Umbilical cord (tissue), 2 donors: ENCODE measurements at places on chromosomes 5 and 9.

DNA sequence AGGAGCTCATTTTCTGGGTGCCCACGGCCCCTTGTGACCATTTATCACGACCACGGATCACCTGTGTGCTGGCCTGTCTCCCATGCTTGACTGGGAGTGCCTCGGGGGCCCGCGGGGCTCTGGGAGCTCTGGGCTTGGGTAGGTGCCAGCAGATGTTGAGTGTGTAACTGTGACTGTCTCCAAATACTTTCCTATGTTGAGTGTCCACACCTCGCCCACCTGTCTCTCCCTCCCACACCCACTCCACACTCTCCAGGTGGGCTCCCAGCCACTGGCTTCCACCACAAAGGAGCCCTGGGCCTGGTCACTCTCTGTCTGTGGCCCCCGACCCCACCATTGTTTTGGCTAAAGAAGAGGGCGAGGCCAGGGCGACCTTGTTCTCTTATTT, 196.4 kb downstream of the CDK5RAP2 start:
- no peak for DNase-seq

DNA sequence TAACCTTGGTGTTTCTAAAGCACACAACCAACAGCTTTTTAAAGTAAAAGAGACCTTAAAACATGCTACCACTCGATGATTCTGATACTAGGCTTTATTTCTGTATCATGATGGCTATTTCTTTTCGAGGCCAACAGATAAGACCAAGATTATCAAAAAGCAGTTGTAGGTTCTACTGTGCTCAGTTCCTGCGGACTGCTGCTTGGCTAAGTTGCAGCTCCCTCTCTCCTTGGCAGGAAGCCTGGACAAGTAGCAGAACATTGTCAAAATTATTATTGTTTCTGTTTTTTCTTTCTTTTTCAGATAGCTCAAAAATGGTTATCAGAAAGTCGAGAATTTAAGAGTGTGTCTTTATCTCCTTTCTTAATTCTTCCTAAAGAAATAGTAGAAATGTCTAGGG, 607.6 kb downstream of the PTPRD start:
- DNase-seq, result peak; percentile 70

DNA sequence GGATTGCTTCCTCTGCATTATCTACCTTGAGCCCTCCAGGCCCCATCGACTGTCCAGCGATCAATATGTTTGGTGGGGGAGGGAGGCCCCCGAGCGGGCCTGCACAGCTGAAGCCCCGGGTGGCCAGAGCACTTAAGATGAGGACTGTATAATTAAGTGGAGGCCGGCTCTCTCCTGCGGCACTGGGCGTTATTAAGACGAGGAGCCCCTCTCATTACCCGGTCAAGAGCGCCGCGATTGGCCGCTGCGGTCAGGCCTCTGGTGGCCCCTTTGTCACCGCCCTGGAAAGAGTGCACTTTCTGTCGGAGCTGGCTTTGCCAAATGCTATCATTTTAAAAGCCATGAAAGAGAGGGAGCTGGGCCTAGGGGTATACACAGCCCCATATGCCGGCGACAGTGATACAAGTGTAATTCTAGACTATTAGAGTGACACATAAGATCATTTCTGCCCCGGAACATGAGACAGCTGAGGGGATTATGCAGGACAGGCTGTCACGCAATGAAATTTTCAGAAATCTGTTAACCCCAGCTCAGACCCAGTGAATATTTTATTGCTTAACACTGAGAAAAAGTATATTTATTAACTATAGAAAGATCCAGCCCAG, 106.3 kb upstream of the IRX1 start:
- DNase-seq, result no peak

DNA sequence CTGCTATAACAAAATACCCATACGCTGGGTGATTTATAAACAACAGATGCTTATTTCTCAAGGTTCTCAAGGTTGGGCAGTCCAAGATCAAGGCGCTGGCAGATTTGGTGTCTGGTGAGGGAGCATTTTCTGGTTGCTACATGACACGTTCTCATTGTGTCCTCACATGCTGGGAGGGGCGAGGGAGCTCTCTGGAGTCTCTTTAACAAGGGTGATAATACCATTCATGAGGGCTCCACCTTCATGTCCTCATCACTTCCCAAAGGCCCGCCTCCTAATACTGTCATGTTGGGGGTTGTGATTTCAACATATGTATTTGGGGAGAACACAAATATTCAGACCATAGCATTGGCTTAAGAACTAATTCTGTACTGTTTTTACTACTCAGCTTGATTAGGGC, 4.6 kb downstream of the CFAP90 start:
- no peak for DNase-seq

DNA sequence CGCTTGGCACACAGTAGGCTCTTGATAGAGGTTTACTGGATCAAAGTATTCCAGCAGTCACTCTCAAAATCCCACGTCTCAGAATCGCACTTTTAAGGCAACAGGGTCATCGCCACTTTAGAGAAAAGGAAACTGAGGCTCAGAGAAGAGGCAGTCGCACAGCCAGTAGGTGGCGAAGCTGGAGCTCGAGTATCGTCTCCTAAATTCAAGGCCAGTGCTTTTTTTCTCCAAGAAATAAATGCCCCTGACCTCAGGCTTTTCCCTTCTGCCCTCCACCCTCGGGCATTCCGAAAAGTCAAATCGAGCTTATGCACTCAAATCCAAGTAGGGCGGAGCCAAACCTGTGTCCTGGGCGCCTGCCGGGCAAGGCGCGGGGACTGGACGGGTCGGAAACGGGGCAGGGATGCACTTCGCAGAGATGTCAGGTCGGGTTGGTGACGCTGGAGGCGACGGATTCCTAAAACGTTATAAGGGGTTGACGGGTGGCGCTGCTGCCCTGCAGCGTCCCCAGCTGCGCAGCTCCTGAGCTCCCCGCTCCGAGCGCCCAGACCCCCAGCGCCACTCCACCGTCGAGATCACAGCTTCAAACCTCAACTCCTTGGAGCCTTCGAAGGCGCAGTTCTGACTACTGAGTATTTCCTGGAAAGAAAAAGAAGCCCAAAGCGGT, 4.7 kb upstream of the FOXB2 start:
- no peak for DNase-seq

GRCh38 chr9:71755230-71755629, 13.1 kb downstream of the CEMIP2 start:
- DNase-seq, result no peak

DNA sequence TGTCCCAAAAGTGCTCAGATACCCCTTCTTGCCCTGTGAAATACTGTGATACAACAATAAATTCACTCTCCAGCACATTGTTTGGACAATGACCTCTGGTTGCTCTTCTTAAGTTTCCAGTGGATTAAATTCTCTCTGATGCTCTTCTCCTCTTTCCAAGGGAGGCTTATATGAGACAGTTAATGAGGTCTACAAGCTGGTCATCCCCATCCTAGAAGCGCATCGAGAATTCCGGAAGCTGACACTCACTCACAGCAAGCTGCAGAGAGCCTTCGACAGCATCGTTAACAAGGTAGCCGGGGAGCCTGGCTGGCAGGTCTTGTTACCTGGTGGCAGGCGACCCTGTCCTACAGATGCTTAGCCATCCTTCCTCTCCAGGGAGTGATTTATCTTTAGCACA, 226.5 kb downstream of the DOCK8 start:
- no peak for DNase-seq

DNA sequence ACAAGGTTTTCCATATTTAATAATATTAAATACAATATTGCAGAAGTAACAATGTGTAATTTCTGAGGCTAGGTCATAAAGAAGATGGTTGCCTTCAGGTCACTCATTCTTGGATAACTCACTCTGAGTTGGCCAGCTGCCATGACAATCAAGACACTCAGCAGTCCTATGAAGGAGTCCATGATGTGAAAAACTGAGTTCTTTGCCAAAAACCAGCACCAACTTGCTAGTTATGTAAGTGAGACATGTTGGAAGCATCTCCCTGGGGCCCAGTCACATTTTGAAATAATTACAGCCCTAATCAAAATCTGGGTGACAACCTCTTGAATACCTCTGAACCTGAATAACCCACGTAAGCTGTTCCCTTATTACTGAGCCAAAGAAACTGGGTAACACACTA, 453.2 kb downstream of the CDH18 start:
- DNase-seq, result peak; percentile 1

DNA sequence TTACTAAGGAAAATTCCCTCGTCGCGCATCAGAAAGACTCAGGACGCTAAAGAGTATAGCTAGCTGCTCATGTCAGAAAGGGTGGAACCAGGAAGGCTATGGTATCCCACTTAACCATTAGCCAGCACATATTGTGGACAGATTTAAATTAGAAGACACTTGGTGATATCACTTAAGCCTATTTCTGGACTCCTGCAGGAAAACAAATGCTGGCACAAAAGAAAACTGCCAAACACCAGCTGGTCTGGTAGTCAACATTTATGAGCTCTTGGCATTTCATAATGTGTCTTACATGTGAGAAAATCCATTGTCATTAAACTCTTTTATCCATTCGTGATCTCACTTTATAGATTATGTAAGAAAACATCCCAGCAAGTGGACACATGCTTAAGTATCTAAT, 377.4 kb downstream of the PTPRD start:
- no peak for DNase-seq

DNA sequence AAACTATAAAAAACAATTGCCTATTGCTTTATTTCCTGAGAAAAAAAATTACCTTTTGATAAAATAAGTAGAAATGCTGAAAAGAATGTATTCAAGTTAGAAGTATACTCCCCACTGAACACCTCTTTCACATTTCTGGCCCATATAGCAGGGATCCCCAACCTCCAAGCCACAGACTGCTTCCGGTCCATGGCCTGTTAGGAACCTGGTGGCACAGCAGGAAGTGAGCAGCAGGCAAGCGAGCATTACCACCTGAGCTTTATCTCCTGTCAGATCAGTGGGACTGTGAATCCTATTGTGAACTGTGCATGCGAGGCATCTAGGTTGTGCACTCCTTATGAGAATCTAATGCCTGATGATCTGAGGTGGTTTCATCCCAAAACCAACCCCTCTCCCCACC, 563.9 kb downstream of the RAB3C start:
- no peak for DNase-seq

- no peak for DNase-seq
Measured at GRCh38 chr9:90188656-90189055, 454.0 kb downstream of the DIRAS2 start.

DNA sequence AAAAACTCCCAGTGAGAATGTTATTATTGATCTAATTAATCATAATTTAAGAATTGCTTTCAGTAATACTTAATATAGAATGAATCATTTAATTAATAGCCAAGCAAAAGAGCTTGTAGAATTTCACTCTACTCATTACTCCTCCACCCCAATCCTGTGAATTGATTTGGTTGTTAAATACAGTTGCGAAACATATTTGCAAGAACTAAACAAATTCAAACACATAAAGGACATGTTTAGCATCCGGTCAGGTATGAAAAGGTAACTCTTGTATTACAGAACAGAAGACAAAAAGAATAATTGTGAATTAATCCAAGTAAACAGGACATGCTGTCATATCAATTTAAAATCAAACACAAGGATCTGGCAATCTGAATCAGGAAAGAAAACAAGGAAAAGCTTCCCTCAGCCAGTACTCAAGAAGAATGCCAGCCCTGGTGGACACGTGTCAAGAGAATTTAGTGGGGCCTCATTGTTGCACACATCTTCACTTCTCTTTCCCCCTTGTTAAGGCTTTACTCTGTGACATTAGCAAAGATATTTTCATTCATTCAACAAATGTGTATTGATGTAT, 89.4 kb upstream of the SLC12A2 start:
- DNase-seq, result no peak

GRCh38 chr9:16125629-16126028, 572.8 kb downstream of the CCDC171 start:
- DNase-seq, result no peak

- DNase-seq, result no peak
Measured at GRCh38 chr5:54344653-54345052, 34.3 kb upstream of the ARL15 start.

DNA sequence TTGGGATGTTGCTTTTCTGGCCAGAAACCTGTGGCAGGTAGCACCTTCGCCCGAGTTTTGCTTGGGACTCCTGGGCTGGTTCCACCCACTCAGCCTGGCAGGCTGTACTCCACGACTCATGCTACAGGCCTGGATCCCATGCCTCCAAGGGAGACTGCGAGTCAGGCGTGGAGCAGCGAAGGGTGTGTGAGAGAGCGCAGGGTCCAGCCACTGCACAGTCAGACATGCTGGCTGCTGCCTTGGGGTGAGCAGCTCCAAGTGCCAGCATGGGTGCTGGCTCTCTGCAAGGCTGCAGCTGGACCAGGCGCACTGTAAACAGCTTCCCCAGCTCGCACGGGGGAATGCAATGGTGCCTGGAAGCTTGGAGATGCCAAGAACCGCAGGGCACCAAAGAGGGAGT, 249.6 kb upstream of the EDIL3 start:
- DNase-seq, result no peak

DNA sequence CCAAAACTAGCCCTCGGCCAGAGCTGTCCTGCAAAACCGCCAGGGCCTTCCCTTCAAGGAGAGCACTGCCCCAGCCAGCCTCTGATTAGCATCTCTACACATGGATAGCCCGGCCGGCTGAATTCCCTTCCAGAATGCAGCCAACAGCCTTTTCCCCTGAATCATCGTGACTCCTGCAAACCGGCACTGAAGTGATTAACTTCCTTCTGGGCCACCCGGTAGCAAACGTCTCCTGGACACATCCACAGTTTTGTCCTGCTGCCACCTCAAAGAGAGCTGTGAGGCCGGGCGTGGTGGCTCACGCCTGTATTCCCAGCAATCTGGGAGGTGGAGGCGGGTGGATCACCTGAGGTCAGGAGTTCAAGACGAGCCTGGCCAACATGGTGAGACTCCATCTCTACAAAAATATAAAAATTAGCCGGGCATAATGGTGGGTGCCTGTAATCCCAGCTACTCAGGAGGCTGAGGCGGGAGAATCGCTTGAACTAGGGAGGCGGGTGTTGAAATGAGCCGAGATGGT, 21.1 kb upstream of the EEIG1 start:
- DNase-seq, result peak; percentile 68

- DNase-seq, result no peak
Measured at GRCh38 chr9:133031496-133031911, 707 bp downstream of the GTF3C5 start.

DNA sequence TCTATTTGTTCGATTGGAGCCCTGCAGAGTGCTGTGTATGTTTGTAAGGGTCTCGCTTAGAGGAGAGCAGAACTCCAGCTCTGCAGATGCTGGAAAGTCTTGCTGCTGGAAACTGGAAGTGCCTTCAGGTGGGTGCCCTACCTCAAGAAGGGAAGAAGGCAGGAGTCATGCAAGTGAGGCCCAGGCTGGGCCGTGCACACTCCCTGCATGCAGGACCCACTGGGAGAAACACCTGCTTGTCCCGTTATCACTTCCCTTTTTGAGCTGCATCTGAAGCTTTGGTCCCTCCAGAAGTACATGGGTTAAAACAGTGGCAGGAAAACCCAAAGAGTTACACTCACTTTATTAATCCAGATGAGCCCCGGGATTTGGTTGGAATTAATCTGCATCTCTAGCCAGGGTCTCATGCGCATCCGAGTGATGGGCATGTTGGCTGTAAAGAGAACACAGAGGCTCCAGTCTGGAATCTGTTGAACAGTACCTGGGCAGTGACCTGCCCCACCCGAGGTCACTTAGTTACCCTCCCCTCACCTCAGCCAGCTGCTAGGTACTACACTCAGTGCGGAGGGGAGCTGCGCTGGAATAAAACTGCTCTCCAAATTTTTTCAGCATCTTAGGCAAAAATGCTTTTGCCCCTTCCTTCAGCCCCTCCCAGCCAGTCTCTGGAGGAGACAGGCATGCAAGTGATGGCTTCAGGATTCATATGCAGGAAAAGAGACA, 1.4 kb downstream of the IRF1 start:
- no peak for DNase-seq
